ENCODE measurements at places on chromosomes 5 and 9.

DNA sequence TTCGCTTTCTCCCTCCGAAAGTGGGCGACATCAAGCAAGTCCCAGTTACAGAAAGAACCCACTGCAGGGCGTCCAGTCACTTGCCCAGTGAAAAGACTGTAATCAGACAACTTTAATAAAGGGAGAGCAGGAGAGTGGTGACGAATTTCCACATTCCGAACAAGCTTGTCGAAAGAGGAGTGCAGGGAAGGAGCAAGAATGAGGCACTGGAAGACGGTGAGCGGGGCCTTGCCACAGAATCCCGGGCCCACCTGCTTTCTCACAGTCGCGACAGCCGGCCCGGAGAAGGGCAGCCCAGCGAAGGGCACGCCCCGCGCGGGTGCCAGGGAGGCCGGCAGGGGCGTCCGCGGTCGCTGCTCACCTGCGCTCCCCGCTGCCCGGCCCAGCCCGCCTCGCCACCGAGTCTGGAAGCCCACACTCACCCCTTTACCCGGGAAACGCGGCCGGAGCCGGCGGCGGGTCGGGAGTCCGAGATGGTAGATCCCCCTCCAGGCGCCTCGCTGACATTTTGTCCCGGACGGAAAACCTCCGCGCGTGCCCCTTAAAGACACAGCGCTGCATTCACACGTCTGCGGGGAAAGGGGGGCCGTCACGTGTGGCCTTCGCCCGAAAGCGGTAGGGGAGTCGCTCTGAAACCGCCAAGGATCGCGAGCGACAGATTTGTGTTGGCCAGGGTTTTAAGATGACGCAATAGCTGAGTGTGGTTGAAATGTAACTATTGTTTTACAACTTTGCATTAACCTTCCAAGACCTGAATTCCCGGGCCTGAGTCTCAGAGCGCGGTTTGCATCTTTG, at the start of gene ZBED3:
TSS of gene ZBED3 (minus strand) at position 597 of the 795 bp plus-strand sequence. CDS start 9,407 bp downstream, outside the sequence.
- DNase-seq, result peak; percentile 69

DNA sequence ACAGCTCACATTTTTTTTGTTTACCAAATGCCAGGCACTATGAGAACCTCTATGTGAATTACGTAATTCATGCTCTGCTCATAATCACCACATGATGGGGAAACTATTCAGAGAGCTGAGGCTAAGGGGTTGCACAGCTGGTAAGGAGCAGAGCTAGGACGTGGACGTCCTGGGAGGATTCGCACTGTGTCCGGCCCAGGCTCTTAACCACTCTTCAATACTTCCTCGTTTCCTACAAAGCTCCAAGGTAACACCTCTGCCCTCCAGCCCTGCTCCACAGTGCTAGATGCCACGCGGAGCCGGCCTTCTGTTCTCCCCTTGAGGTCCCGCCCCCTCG, 8.7 kb downstream of the PHF19 start:
- DNase-seq, result no peak

GRCh38 chr9:133112663-133113026, 8.4 kb downstream of the RALGDS start:
- no peak for DNase-seq

DNA sequence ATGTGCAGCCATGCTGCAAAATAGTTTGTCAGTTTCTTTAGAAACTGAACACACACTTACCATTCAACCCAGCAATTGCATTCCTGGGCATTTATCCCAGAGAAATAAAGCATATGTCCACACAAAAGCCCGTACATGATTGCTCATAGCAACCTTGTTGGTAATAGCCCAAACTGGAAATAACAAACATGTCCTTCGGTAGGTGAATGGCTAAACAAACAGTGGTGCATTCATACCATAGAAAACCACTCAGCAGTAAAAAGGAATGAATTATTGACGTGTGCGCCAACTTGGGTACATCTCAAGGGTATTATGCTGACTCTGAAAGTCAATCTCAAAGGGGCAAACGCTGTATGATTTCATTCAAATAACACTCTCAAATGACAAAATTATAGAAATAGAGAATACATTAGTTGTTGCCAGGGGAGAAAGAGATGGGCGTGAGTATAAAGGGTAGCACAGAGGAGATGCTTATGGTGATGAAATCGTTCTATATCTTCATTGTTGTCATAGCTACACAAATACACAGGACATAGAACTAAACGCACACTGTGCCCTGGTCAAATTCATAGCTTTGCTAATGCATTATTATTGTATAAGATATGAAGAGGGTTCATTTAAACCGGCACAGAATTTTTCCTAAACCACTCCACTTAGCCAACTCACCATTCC, 58.2 kb downstream of the DRD1 start:
- DNase-seq, result no peak

DNA sequence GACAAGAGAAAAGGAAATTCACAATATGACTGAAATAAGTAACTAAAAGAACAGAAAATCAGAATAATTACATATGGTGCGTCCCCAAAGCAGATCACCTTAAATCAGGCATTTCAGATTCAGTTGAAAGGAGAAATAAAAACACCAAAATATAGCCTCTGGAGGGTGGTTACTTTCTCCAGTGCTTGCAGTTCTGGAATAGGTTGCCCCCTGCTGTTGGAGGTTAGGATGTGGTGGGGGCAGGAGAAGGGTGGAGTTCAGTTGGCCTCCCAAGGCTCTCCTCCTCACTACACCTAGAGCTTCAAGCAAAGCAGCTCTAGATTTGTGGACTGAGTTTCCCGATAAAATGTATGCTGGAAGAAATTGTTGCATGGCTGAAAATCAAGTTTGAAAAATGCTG, 338.2 kb upstream of the TLE4 start:
- no peak for DNase-seq

DNA sequence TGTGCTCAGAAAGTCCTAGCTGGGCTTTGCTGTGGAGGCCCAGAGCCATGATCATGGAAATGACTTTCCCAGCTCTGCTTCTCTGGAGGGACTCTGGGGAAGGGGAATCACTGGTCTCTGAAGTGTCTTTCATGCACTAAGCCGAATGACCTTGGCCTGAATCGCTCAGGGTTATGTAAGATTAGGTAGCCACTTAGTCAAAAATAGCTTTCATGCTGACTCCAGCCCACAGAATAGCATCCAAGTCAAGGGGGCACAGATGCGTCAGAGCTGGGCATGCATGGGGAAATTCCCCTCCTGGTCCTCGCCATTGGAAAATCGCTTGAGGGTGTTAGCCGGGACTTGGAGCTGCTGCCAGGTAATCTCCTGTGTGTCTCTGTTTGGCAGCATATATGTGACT, 36.1 kb upstream of the PPARGC1B start:
- DNase-seq, result no peak

DNA sequence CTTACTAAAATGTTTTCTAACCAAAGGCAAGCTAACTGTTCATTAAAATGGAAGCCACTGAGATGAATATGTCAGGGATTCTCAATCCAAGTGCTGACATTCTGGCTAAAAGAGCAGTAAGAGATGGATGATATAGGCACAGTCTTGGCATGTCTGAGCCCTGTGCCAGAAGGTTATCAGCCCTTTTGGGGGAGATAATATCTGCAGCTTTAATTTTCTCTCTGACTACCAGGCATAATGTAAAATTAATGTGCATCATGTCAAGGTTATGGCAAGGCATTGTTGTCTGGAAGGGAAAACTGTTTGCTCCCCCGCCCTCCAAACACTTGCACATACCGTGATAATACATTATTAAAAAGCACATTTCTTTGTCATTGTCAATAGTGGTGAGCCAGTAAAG, 609.8 kb downstream of the ZNF608 start:
- no peak for DNase-seq

- DNase-seq, result no peak
Measured at GRCh38 chr9:81414836-81415235, 274.5 kb downstream of the TLE1 start.

GRCh38 chr9:126149661-126150060, 177.0 kb upstream of the MVB12B start:
- DNase-seq, result no peak

DNA sequence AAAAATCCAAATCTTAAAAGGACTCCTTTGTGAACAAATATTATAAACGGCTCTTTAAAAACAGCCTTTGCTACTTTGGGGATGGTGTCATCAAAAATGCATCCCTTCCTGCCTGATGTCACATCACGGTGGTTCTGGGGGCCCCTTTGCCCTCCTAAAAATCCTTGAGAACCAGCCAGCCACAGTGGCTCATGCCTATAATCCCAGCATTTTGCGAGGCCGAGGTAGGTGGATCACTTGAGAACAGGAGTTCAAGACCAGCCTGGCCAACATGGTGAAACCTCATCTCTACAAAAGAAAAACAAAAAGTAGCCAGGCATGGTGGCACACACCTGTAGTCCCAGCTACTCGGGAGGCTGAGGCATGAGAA, 43.9 kb downstream of the FNBP1 start:
- DNase-seq, result no peak

- no peak for DNase-seq
Measured at GRCh38 chr9:87796196-87796595, 70.3 kb downstream of the CTSL start.

DNA sequence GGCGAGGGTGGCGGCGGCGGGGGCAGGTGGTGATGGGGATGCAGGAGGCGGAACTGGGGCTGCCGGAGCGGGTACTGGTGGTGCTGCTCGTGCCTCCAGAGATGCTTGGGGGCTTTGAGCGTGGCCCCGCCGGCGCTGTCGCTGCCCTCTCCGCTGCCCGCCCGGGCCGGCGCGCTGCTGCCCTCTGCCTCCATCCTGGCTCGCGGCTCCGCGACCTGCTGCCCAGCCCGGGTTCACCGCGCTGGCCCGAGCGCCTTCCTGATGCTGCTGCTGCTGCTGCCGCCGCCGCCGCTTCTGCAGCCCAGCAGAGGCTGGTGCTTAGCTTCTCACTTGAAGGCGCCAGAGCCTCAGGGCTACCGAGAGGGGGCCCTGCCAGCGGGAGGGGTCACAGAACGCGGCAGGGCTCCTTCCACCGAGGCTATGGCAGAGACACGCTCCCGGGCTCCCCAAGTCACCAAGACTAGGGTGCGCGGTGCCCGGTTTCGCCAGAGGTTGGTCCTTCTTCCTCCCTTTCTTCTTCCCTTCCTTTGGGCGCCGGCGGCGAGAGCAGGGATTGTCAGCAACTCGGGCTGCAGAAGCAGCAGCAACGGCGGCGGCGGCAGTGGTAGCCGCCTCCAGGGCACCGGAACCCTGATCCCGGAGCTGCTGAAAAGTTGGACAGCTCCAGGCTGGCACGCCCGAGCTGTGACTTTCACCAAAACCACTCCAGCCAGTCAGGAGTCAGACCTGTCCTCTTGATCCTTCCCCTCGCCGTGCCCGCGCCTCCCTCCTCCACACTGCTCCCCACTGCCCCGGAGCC, at the start of gene PDE4D:
TSS of gene PDE4D (minus strand) at position 298 of the 799 bp plus-strand sequence.
- peak; percentile 27 for DNase-seq

- DNase-seq, result no peak
Measured at GRCh38 chr5:151697452-151697851, 10.7 kb upstream of the SPARC start.

Data from activated naive CD4-positive, alpha-beta T cell treated with anti-CD3 and anti-CD28 coated beads, Interleukin-2, amount 10 ng/mL, durations not matched to agents 7 days and 5 days (primary cell).